Frontal cortex (tissue), 4 donors: ENCODE measurements at places on chromosomes 3 and 15.

DNA sequence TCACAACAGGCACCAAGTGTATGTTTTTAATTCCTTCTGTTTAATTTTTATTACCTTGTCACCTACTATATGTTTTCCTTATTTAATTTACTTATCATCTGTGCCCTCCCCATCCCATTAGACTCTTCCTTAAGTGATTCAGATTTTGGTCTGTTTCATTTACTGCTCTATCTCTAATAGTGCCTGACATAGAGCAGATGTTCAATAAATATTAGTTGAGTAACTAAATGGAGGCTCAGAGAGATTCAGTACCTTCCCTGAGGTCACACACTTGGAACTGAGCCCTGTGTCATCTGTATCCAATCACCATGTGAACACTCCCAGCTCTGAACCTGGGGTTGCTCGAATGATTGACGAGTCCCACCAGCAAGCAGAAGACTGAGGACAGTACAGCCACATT lies 318.1 kb upstream of the WNT5A start:
- no peak for DNase-seq

- no peak for DNase-seq
Observed at GRCh38 chr3:186152361-186152798, 43.5 kb upstream of the ETV5 start.

- peak; percentile 75 for DNase-seq
Observed at GRCh38 chr3:50347187-50347813, 1.8 kb upstream of the ZMYND10 start.

- no peak for DNase-seq
Observed at GRCh38 chr3:100141586-100141985, 27.3 kb upstream of the FILIP1L start.

DNA sequence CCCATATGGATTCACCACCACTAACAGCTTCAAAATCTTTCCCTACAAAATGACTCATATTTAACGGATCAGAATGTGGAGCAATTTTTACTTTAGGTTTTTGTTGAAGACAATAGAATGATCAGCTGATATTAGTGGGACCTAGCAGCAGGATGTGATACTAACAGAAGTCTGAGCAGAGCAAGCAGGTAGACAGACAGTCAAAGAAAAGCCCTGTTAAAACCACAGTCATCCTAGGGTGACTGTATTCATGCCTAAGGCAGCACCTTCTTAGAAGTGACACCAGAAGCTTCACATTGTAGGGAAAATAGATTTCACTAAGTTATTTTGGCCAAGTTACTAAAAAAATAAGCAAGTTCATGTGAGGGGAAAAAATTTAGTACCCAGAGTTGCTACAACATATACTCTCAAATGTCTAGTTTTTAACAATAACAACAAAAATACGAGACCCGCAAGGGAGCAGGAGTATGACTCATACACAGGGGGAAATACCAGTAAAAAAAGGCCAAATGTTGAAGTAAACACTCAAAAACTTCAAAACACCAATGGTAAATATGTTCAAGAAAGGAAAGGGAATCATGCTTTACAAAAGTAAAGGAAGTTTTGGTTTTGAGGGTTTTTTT lies 590.9 kb downstream of the EPHA3 start:
- no peak for DNase-seq

DNA sequence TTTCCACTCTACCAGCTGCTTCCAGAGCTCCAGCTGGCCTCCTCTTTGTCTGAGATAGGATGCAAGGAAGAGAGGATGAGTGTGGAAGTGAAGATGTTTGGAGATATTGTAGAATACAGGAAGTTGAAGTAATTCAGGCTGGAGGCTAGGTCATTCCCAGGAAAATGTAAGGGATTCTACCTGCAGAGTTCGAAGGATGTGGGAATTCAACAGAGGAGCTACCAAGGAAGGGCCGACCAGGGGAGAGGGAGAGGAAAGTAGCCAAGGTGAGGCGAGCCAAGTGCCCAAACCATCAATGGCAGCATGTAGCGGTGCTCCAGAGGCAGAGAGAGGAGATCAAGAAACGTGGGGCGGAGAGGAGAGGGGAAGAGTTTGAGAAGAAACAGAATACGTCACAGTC lies 49.0 kb upstream of the EPHB3 start:
- no peak for DNase-seq

DNA sequence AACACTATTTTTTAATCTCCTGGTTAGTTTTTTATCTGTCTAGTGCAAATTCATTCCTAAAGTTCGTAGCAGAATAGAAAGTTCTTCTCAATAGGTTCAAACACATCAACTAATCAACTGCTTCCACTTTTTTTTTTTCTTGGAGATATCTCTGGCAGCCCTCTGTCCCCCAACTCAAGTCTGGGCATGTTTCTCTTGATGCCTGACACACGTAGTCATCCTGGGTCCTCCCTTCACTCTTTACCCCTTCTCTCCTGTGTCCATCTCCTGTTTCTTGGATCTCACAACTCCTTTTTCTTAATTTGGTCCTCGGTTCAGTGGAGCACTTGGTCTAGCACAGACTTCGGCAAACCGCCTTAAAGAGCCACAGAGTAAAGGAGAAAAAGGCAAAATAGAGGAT lies 14.4 kb downstream of the TNFAIP8L3 start:
- DNase-seq = no peak

GRCh38 chr3:197468167-197468566 lies 87.6 kb downstream of the BDH1 start:
- DNase-seq = no peak

- no peak for DNase-seq
Observed at GRCh38 chr3:45861043-45861719, 19.3 kb upstream of the LZTFL1 start.

DNA sequence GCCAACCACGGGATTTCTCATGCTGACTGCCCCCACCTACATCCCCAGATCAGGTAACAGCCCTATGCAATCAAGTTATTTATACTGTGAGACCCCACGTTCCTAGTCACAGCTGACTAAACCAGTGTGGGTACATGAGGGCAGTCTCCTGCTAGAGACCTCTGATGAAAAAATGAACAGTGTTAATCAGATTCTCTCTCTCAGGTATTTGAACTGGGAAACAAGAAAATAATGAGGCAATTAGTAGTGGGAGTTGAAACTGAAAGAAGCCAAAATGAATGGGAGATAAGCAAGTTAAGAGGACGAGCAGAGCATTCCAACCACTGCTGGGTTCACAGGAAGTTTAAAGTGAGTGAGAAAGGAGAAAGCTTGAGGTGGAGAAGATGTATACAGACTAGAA lies 98.5 kb upstream of the MYO5C start:
- DNase-seq = no peak

GRCh38 chr15:90885432-90886290 lies 1.4 kb downstream of the FES start:
- DNase-seq = peak; percentile 68

DNA sequence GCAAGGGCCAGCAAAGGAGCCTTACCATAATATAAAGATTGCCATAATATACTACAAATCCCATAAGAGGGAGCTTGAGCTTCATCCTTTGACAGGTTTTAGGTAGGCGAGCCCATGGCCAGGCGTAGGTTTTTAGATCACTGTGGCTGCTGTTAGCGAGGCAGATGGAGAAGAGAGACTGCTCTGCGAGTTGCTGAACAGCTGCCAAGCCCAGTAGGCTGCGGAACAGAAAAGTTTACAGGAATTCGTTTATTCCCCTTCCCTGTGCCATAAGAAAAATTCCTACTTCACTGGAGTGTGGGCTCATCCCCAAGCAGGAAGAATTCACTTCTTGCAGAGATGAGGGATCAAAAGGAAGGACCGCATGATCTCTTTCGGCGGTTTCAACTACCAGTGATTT lies 30.5 kb downstream of the TMED3 start:
- DNase-seq = no peak

DNA sequence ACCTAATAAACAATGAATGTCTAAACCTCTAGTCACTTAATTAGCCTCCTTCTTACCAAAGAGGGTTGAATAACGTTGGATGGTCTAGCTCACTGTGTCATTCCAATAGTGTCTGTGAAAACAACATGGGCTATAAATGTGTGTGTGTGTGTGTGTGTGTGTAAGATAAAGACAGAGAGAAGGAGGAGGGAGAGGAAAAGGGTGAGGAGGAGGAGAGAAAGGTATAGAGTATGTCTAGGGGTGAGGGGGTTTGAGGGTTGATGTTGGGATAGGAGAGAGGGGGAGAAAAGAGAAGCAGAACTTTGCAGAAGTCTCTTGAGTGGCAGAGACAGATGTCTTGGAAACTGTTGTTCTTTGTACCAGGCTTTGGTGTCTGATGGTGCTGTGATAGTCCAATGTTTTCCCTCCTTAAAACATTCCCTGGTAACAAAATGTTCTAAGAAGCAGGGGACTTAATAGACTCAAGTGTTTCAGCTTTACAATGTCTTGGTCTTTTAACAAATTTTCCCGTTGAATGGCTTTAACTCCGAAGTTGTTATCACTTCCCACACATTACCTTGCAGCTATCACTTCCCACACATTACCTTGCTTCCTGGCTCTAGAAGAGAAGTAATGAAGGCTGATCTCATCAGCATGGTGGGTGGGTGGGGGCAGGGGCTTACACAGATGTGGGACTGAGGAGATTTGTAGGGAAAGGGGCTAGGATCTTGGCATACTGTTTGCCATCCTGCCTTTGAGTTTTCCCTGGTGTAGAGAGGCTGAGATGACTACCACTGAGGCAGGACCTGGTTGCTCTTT lies 57.8 kb upstream of the ETV5 start:
- DNase-seq = no peak

DNA sequence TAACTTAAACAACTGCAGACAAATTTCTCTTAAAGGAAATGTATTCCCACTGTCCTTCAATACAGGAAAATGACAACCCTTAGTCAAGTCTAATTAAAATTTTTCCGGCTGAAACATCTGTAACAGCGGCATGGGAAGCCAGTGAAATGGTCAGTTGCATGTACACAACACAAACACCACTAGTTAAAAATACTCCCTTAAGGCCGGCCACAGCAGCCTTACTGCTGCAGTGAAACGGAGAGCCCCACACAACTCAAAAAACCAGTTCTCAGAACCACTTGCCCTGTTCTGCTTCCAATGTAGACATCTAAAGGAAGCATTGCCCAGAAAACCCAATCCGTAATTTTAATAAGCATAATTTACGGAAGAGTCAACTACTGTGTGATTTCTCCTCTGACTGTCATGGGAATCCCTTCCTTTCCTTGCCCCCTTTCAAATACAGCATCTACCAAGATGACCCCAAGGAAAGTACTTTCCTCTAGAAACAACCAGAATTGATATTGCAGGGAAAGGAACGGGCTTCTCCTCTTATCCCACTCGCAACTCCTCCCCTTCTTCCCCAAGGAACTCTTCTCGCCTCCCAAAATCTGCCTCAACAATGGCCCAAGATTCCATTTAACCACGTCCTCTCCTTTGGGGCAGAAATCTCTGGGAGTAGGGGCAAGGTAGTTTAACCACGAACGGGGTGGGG lies 1.6 kb downstream of the FBN1 start:
- peak; percentile 17 for DNase-seq

GRCh38 chr3:24829011-24829581 lies 334.4 kb upstream of the THRB start:
- peak; percentile 81 for DNase-seq
